Activated CD4-positive, alpha-beta T cell treated with anti-CD3 and anti-CD28 coated beads, Interleukin-2, amount 50 U/mL, for 4 hours (primary cell): ENCODE measurements at places on chromosomes 3 and 15.

- no peak for DNase-seq
Observed at GRCh38 chr3:15531346-15531745, 9.8 kb upstream of the COLQ start.

DNA sequence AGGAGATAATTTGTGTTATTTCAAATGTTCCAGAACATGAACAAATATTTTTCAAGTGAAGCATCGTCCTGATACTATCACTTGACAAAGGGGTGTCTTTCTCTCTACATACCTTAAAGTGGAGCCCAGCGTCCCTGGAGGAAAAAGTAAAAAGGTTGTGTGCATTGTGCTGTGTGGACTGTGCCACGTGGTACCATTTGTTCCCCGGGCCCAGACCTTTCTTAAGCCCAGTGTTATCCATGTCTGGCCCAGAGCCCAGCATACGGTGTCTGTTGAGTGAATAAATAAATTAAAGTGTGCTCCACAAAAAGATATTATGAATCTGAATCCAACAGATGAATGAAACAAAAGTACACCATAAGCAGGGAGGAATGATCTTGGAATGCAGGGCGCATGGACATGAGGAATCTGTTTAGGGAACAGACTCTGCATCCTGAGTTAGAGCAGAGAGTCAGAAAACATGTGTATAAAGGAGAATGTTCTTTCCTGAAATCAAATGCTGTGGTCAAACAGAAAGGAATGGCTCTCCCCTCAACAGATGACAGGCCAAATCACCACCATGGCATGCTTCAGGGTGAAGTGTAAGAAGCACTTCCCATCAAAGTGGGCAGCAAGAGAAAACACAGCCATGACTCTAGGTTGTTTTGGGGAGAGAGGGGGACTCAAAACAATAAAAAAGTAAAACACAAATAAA, 8.1 kb upstream of the PRSS50 start:
- DNase-seq, result no peak

- DNase-seq, result no peak
Observed at GRCh38 chr15:40084650-40085049, 24.0 kb downstream of the BMF start.

- DNase-seq, result no peak
Observed at GRCh38 chr15:68304589-68305337, 27.2 kb downstream of the FEM1B start.

- DNase-seq, result no peak
Observed at GRCh38 chr3:145429546-145429945, 731.4 kb downstream of the PLOD2 start.

GRCh38 chr15:29140475-29141307, 128.9 kb downstream of the NSMCE3 start:
- DNase-seq, result no peak

GRCh38 chr3:126994661-126995245, 11.8 kb downstream of the PLXNA1 start:
- DNase-seq, result no peak

- no peak for DNase-seq
Observed at GRCh38 chr15:50798684-50799083, 33.2 kb upstream of the SPPL2A start.

DNA sequence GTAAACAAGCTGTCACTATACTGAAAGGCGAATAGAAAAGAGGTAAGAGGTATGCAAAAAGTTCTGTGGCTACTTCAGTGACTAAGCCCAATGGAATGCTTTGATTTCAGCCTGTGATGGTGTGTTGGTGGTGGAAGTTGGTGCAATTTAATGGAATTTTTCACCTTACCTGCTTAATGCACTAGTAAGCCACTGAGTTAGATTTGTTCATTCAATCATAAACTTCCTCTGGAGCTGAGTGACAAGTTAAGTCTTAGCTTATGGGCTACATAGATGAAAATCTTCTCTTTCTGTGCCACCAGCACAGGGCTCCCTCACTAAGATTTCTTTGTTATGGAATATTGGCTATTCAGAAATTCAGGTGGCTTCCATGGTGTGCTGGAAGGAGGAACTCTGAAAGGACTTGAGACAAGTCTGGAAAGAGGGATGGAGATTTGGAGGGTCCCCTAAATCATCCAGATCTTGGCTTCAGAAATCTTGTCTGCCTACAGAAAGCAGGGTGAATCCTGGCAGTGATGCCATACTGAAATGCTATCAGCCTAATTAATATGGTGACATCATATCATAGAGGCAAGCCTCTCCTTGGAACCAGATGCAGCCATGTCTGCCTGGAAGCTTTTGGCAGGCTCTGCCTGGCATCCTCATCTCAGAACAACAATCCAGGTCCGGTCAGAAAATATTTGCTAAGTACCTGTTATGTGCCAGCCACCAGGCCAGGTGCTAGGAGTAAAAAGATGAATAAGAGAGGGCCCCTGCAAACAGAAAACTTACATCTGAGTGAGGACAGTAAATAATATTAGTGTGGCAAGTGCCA, 8.1 kb upstream of the GAP43 start:
- no peak for DNase-seq

GRCh38 chr3:10672422-10672821, 143.6 kb upstream of the SLC6A11 start:
- DNase-seq, result no peak
